A549 (cell line): ENCODE measurements at places on chromosomes 12 and 14.
A peak's percentile ranks its signal among the peaks of the same experiment; 100 is the strongest.

DNA sequence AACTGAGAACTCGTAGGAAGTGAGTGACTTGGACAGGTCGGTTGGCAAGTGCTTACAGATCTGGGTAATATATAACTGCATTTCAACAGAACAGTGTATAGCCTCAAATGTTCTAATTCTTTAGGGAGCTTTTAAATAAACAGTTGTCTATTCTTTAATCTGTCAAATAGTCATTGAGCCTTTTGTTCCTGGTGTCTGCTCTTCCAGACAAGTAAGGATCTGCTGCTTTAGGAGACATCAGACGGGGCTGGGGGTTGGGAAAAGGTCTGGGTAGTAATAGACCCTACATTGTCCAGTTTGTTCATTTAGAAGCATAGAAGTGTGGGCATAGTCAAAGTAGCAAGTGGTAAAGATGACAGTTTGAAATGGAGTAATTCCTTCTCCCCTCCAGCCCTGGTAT, 2.0 kb downstream of the PTPN11 start:
- no peak for DNase-seq

GRCh38 chr12:76611533-76611932, 52.0 kb upstream of the OSBPL8 start:
- peak; percentile 57 for DNase-seq

- DNase-seq: no peak
These were observed 10.5 kb downstream of the RASSF9 start for GRCh38 chr12:85825746-85826145.

- no peak for DNase-seq
These were observed 841.5 kb upstream of the FLRT2 start for GRCh38 chr14:84688297-84689025.

DNA sequence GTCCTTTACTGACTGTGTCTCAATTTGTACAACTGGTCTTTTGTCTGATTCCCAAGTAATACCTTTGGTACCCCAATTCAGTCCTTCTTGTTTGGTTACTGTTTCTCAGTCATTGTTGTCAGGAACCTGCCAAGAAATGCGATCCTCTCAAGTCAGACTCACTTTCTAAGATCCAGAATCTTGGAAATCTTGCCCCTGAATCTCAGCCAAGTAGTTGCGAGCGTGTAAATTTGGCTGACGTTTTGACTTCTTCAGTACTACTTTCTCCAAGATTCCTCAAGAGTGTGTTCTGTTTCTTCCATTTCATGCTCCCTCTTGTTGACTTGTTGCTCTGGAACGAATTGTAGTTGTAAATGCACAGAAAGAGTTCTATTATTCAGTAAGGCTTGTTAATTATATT, 114.0 kb downstream of the MSRB3 start:
- DNase-seq: no peak

DNA sequence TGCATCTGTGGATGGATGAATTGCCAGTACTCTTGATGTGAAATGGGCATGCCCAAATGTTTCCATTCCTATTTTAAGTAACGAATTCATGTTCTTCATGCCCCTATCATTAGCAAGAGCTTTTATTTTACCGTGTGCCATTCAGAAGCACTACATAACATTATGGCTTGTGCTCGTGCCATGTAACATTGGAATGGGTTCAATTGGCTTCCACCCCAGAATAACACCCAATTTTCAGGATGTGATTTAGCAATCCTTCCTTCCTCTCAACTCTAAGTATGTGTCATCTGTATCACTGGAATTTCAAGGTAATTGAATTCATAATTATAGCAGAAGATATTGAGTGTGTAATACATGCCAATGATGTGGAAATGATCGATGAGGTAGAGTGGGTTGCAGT, 145.8 kb upstream of the TMPO start:
- DNase-seq: no peak

DNA sequence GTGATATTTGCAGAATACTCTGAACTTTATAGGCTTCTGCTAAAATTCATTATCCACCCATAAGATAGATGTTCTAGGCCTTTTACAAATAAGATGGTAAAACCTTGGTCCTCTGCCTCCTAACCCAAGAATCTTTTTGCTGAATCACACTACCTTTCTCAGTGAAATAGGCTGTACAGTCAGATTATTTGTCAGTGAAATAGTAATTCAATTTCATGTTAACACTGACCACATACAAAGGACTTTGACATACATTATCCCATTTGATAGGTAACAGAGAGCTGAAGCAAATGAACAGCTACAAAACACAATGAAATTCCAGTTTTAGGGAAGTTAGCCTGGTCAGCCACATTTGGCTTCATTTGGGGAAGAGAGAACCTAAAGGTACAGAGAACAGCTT, 141.1 kb downstream of the PCNX1 start:
- no peak for DNase-seq

DNA sequence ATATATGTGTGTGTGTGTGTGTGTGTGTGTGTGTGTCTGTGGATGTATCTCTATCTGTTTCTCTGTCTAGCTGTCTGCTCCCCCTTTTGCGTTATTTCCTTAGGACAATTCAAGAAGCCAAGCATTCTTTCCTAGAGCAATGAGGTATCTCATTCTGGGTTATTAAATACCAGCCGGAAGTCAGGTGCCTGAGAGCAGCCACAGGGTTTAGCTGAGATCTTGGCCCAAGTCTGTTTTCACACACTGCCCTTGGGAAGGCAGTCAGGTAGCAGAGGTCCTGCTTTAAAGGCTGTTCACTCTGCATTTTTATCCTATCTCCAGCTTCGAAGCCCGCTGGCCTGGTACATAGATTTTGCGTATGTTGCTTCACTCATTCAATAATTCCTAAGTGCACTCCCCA, 76.8 kb downstream of the TSPAN9 start:
- DNase-seq: no peak

- DNase-seq: no peak
These were observed 12.9 kb upstream of the CORO1C start for GRCh38 chr12:108744021-108744897.
